Midbrain (tissue), 1 donor: ENCODE measurements at places on chromosomes 16 and 17.

DNA sequence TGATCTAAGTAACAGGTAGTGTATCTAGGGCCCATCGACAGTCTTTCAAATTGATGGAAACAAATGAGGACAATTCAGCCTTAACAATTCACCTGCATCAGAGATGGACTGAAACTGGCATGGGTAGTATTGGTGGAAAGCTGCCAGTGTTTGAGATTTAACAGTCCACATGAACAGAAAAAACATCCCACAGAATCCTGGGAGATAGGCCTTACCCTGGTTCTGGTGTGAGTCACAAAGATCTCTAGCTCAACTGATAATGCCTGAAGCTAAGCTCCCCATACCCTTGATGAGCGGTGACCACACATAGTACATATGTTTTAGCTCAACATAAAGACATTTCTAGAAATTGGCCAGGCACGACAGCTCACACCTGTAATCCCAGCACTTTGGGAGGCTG, 21.9 kb downstream of the CRK start:
- no peak for DNase-seq

- DNase-seq = no peak
These were observed 148.0 kb upstream of the TNRC6C start for GRCh38 chr17:77810536-77810935.

DNA sequence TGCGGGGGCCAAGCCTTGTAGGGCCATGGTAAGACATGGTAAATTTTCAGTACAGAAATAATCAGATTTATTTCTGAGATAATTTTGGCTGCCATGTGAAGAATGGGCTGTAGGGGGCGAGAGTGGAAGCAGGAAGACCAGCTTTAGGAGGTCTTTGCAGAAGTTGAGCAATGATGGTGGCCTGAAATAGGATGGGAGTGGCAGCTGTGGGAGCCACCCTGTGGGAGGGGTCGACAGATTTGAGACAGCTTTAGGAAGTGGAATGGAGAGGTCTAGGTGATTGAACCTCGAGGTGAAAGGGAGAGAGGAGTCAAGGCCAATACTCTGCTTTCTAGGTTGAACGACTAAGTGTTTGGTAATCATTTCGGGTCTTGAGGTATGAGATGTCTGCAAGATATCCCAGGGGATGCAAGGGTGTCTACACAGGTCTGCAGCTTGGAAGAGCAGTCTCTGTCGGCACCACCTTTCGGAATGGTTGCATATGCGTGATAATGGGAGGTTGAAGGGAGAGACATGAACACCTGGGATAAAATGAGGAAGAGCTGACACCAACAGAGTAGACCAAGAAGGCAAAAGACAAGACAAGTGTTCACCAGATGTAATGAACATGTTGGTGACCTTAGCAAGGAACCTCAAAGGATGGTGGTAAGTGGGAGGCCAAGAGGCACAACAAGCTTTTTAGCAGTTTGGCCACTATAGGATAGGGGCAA, 4.2 kb upstream of the ATXN7L3 start:
- no peak for DNase-seq

DNA sequence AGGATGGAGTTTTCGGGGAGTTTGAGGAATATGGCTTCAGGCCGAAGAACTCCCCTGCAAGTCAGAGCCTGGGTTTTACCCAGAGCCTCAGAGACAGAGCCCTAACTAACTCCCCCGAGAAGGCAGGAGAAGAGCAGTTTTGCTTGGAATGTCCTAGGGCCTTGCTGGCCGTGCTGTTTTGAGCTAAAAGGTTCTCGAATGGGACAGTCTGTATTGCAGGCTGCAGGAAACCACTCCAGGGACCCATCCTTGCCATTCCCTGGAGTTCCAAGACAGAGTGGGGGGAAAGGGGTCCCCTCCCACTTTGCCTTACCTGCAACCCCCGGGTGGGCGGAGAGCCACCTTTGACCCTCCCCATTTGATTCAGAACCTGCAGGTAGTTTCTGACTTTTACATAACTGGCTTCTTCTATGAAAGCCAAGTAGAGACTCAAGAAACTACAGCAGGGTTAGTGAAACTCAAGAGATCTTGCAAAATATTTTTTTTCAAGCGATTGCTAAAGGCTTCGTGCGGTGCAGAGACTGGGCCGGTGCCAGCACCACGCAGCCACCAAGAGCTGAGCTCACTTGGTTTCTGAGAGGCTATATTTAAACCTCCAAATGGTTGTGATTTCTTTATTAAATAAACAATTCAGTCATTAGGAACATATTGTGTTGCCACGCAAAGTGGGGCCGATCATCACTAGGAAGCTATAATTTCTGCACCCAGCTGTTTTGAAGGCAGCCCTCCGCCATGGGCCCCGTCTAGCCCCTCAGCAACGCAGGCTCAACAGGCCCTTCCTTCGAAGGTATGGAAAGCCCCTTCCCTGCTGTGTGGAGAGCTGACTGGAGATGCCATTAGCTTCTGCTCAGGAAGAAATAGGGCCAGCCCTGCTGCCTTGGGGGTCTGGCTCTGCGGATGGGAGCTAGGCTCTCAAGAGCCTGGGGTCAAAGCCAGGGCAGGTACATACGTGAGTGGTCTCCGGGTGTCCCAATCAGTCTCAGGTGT, 223.0 kb downstream of the NTN1 start:
- no peak for DNase-seq

- DNase-seq = peak; percentile 13
These were observed 87.8 kb upstream of the NOL11 start for GRCh38 chr17:67629971-67630320.

DNA sequence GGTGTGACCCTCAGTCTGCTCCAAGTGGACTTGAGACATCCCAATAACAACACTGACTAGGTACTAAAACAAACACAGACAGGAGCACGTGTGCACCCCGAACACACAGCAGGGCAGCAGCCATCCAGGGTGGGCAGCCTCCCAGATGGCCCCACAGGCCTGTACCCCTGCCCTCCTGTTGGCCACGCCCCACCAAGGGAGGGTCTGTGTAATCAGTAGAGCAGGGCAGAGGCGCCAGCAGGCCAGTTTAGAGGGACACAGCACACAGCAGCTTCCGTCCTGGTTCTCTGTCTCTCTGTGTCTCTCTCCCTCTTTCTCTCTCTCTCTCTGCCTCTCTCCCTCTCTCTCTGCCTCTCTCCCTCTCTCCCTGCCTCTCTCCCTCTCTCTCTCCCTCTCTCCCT, 21.4 kb downstream of the ACTG1 start:
- DNase-seq = no peak

DNA sequence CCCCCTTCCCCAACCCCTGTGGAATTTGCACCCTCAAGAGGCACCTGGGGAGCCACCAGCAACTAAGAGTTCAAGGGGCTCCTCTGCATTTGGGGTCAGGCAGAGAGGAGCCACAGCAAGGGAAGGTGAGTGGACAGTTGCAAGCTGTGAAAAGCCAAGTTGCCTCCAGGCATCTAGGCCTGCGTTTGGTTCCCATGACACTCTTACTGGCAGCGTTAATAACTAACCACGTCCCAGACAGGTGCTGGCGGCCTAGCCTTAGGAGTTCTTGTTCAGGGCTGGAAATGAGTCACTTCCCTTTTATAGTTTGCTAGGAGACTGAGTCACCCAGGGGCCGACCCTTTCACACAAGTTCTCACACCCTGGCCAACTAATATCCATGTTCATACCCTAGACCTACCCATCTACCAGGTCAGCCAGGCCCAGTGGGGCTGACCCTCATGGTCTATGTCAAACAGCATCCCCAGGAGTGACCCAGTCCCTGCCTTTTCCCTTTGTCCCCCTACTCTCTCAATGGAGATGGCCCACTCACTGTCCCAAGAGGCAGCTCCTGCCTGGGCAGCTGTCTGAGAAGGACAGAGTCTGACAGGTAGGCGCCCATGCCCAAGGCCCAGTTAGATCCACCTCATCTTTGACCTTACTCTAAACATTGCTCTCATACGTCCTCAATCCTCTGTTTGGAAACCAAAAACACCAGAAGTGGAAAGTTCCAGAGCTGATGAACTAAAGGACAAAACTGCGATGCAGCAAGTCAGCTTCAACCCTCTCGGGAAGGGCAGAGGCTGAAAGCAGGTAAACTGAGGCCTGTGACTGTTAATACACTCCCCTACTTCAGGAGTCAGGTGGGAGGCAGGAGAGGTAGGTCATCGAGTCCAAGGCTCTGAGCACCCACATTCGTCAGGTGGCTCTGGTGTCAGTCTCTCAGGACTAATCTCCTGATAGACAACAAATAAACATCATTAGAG, 300.6 kb downstream of the SOX9 start:
- DNase-seq = no peak

DNA sequence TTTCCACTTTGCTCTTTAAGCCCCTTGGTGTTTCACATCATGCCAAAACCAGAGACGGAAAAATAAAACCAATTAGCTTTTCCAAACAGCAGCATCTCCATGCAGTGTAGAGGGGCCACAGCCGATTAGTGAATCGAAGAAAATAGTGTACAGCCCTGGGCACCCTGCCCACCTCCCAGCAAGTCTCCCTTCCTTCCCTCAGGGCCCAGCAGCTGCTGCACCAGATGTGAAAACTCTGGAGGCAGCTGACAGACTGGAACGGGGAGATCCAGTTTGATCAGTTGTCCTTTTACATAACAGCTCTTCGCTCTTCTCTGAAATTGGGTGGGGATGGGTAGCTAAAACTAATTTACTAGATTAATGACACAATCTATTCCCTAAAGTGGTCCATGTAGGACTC, 19.3 kb downstream of the TMEM11 start:
- DNase-seq = peak; percentile 13

DNA sequence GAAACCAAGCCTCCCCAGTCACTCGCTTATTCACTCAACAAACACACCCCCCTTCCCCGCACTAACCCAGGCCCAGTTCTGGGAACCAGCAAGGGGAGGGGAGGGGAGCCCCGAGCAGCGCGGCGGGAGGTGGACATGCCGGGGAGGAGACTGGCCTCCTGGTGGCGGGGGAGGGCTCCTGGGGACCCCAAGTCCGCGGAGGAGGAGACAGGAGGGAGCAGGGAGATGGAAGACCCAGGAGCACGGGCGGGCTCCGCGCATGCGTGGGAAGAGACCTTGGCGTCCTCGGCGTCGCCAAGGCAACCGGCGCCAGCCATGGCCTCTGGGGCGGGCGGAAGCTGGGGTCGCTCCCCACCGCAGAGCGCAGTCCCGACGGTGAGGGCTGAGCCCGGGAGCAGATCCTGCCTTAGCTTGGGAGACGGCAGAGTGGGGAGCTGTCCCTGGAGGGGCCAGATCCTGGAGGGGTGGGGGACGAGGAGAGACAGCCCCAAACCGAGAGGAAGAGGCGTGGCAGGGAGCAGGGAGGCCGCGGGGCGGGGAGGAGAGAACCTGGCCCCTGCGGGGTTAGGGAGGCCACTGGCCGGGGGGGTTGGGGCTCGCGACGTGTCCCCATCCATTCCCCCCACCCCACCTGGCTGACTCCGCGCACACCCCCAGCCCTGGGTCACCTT, at the start of gene PRR29:
Gene PRR29, plus strand, starts transcription at position 302 of the 671 bp plus-strand sequence. Its CDS starts 14 bp downstream, at position 316.
- peak; percentile 19 for DNase-seq

- DNase-seq = no peak
These were observed 27.9 kb downstream of the VAT1L start for GRCh38 chr16:77816293-77816692.

- DNase-seq = no peak
These were observed 13.7 kb upstream of the XYLT2 start for GRCh38 chr17:50332196-50332595.

- DNase-seq = no peak
These were observed 93.4 kb upstream of the TMEM132E start for GRCh38 chr17:34485999-34486398.

- no peak for DNase-seq
These were observed 17.7 kb downstream of the CDIP1 start for GRCh38 chr16:4520913-4521312.

GRCh38 chr17:37527249-37527851, 37.7 kb downstream of the DUSP14 start:
- DNase-seq = peak; percentile 12

- no peak for DNase-seq
These were observed 83.7 kb downstream of the LMF1 start for GRCh38 chr16:886802-887731.

DNA sequence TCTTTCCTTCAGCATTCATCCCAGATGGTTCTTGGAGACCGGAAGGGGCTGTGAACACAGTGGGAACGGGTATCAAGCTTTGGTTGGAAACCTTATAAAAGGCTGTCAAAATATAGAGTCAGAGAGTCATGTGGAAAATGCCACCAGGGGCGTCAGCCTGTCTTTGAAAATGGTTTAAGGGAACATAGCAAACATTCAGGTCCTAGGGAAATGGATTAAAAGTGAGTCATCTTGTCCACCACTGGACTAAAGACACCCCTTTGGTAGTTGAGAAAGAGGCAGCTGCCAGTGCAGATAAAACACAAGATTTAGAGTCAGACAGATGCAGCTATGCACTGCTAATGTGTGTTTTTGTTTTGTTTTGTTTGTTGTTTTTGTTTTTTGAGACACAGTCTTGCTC, 47.8 kb upstream of the BCO1 start:
- DNase-seq = no peak

DNA sequence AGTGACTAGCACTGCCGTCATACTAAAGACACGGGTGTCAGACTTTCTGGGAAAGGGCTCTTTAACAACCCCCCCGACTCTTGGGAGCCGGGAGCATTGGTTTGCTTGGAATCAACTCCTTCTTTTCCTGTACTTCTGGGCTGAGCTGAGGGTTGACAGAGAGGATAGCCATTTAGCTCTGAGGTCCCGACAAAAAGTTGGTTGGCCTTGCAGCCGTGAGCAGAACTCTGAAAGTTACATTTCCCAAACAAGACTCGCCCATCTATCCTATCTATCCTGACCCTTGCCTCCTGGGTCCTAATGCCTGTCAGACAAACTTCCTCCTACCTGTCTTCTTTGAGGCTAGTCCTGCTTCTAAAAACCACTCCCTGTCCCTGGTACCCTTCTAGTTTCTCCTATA, 460.8 kb upstream of the TOM1L1 start:
- DNase-seq = no peak

GRCh38 chr17:511833-512251, 159.2 kb upstream of the RPH3AL start:
- DNase-seq = no peak

DNA sequence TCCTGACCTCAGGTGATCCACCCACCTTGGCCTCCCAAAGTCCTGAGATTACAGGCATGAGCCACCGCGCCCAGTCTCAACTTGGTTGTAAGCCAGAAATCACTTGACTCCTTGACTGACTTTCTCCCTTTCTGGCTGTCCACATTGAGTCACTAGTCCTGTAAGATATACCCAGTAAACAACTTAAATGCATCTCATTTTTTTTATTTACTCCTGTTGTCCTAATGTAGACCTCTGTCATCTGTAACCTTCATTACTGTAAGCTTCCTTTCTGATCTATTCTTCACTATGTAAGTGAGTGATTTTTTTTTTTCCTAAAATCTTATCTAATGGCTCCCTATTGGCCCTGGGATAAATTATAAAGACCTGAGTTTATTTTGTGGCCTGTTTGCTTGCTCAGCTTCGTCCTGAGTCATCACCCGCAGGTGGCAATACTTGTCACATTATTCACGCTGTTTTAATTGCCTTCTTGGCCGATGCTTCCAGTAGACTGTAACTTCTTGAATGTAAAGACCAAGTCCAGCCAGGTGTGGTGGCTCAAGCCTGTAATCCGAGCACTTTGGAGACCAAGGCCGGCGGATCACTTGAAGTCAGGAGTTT, 41.0 kb downstream of the PAFAH1B1 start:
- no peak for DNase-seq

GRCh38 chr16:46974352-46974751, 878 bp upstream of the DNAJA2 start:
- DNase-seq = no peak
